Suppressor macrophage (primary cell): ENCODE measurements at places on chromosomes 7 and 10.

DNA sequence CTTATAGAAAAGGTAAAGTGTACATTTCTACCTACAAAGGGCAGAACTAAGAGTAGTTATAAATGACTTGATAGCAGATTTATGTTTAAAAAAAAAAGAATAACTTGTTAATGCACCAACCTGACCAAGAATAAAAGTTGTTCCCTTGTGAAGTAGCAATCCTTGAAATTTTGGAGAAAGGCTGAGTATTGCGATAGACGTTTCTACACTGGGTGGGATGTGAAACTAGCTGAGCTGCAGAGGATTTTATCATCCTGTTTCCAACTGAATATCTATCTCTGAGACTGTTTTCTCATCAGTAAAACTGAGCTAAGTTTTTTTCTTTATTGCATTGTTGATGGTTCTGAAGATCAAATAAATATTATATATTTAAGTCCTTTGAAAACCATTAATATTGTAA is 14.6 kb downstream of the MDFIC start:
- no peak for DNase-seq

GRCh38 chr7:116933465-116933864 is 19.8 kb upstream of the ST7 start:
- no peak for DNase-seq

- no peak for DNase-seq
Observed at GRCh38 chr7:150976529-150977381, 1.4 kb downstream of the KCNH2 start.

- peak; percentile 19 for DNase-seq
Observed at GRCh38 chr10:42781893-42782445, 626 bp upstream of the BMS1 start.

GRCh38 chr10:49827297-49827696 is 65.2 kb upstream of the OGDHL start:
- DNase-seq, result peak; percentile 50

- no peak for DNase-seq
Observed at GRCh38 chr7:157650801-157651200, 314.0 kb downstream of the DNAJB6 start.

DNA sequence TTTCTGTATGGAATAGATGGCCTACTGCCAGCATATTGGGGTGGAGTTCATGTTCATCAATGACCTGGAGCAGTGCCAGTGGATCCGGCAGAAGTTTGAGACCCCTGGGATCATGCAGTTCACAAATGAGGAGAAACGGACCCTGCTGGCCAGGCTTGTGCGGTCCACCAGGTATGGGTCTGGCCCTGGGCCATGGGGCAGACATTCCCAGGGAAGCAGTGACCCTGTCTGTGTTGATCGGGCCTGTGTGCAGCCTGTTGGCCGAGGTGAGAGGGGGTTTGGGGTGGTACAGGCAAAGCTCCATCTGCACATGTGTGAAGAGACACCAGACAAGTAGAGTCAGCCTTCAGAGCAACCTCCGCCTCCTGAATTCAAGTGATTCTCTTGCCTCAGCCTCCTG is 67.3 kb downstream of the OGDH start:
- DNase-seq, result no peak

DNA sequence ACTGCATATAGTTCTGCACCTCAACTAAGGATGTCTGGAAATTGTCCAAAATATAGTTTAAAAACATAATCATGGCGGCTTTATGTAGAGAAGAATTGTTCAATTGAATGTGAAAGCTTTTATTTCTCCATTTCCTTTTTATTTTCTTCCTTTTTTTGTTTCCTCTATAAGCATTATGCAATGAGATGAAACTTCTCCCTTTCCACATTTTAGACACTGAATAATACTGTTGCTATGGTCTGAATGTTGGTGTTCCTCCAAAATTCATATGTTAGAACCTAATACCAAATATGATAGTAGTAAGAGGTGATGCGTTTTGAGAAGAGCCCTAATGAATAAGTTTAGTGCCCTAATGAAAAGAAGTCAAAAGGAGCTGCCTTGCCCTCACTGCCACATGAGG is 175.0 kb downstream of the RNLS start:
- DNase-seq, result peak; percentile 61

- no peak for DNase-seq
Observed at GRCh38 chr7:109763611-109764010, 1193.9 kb downstream of the DNAJB9 start.

- DNase-seq, result peak; percentile 96
Observed at GRCh38 chr10:8053446-8054243, 843 bp upstream of the GATA3 start.

DNA sequence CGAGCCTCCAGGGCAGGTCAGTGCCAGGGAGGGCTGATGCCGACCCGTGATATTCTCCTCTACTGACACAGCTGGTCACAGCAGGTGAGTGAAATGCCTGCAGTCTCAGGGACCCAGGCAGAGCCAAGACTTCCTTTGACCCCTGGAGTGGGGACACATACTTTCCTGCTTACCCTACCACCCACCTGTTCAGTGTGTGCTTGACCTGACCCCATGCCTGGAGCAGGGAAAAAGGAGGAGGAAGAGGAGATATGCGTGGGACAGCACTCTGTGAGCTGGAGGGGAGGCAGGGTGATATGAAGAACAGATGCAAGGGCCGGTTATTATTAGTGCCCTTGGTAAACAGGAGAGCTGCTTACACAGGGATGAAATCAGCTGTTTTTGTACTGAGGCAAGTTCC is 40.8 kb upstream of the WIPF3 start:
- no peak for DNase-seq

DNA sequence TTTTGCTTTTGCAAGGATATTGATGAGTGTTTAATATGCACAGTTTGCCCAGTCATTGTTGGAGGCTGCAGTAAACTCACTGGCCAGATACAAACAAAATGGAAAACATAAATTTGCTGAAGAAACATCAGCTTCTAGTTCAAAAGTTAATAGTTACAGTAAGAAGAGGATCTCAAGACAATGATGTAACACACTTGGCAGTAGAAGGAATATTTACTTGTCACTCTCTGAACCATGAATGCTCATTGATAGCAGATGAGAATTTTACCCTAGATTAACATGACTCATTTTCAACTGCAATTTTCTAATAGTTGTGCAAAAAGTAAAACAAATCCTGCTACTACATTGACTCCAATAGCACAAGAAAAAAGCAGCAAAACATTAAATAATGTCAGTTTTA is 47.7 kb downstream of the VWC2 start:
- DNase-seq, result no peak

GRCh38 chr10:33363106-33363505 is 28.6 kb upstream of the NRP1 start:
- no peak for DNase-seq

GRCh38 chr7:151010307-151011096 is 13.8 kb downstream of the ATG9B start:
- DNase-seq, result peak; percentile 50

- DNase-seq, result peak; percentile 32
Observed at GRCh38 chr7:149245244-149245643, 5.8 kb downstream of the ZNF212 start.

DNA sequence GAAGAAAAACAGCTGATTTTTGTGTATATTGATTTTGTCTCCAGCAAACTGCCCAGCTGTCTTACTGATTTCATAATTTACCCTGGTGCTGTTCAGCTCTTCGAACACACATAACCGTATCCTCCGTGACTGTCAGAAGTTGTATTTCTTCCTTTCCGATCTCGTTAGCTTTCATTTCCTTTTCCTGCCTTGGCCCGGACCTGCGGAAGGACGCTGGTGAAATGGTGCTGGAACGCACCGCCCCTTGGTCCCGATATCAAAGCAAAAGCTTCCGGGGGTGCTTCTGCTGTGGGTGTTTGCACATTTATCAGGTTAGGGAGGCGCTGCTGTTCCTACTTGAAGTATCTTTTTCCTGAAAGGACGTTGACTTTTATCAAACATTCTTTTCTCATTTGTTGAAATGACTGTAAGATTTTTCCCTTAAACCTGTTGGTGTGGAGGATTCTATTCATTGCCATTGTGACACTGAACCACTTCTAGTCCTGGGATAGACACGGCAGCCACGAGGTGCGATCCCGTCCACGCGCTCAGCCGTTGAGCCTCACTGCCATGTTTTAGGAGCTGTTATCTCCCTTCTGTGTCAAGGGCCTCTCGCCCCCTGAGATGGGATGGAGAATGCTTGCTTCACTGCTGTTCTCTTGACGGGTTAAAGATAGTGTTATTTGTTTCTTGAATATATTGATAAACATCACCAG is 72.6 kb downstream of the FOXL3 start:
- DNase-seq, result peak; percentile 35

DNA sequence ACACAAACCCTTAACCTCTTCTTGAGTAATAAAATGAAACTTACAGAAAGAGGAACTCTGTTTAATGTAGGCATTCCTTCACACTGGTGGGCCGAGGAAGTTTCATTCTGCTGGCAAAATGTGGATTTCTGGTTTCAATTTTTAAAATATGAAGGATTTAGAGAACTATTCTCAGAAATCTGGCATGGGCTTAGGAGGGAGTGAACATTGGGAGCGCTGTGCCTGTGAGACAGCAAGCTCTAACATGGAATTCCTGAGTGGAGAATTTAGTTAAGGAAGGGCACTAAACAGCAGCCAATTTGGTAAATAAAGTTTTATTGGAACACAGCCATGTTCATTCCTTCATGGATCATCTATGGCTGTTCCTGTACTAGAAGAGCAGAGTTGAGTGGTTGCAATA is 751.8 kb upstream of the IGFBP3 start:
- DNase-seq, result no peak

GRCh38 chr10:58746474-58747185 is 234.0 kb downstream of the BICC1 start:
- DNase-seq, result no peak

DNA sequence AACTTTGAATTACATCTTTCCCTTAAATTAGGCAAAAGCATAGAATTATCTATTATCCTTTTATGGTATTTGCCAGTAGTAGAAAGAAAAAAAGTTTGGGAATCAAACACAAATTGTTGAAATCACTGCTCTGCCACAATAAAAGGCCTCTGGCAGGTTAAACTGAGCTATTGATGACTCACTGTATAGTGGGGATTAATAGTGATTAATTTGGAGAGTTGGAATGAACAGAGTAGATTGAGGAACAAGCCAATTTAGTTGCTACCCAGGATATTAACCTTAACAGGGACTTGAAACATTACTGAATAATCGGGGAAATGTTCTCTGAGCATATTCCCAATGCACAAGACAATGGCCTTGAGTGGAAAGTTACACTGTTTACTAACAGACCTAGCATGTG is 33.1 kb downstream of the MASTL start:
- DNase-seq, result no peak

- no peak for DNase-seq
Observed at GRCh38 chr10:124727361-124727960, 16.7 kb downstream of the FAM53B start.

GRCh38 chr7:112254156-112254555 is 47.7 kb downstream of the ZNF277 start:
- no peak for DNase-seq

- peak; percentile 96 for DNase-seq
Observed at GRCh38 chr10:88792661-88793060, 9.9 kb upstream of the LIPM start.

GRCh38 chr10:68553599-68553998 is 6.5 kb upstream of the TET1 start:
- no peak for DNase-seq

GRCh38 chr10:79250259-79250658 is 97.0 kb upstream of the PPIF start:
- peak; percentile 94 for DNase-seq

DNA sequence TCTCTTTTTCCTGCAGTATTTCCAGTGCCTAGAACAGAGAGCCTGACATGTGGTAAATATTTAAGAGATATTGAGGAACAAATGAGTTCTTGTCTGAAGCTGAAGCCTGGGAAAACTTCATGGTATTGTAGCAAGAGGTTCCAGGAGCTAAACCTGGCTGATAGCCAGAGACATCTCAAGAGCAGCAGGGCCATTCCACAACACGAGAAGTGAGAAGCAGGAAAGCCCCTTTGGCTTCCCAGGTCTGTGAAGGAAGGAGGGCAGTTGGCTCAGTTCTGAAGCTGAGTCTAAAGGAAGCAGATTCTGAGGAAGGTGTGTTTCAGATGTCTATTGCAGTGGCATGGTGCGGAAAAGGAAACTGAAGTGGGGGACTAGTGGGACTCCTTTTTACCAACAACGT is 63.8 kb upstream of the FAM204A start:
- DNase-seq, result no peak

DNA sequence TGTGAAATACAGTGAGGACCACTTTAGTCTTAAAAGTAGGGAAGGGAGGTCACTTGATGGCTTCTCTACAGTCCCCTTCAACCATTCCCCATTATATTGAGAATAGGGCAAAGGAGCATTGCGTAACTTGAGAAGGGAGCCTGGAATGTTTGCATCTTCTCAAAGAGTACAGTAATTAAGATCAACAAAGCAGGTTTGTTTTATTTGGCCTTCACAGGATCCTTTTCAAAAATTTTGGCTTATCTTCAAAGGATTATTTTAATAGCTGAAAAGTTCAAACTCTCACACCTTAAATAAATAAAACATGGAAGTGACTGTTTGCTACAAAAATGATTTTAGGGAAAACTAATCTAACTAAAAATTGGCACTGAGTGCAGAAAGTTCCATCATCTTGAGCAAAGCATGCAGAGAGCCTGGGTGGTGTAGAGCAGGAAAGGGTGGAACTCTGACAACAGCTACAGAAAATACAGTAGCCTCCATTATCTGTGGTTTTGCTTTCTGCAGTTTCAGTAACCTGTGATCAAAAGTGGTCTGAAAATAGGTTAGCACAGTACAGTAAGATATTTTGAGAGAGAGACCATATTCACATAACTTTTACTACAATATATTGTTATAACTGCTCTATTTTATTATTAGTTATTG is 214.0 kb downstream of the MDFIC start:
- no peak for DNase-seq

DNA sequence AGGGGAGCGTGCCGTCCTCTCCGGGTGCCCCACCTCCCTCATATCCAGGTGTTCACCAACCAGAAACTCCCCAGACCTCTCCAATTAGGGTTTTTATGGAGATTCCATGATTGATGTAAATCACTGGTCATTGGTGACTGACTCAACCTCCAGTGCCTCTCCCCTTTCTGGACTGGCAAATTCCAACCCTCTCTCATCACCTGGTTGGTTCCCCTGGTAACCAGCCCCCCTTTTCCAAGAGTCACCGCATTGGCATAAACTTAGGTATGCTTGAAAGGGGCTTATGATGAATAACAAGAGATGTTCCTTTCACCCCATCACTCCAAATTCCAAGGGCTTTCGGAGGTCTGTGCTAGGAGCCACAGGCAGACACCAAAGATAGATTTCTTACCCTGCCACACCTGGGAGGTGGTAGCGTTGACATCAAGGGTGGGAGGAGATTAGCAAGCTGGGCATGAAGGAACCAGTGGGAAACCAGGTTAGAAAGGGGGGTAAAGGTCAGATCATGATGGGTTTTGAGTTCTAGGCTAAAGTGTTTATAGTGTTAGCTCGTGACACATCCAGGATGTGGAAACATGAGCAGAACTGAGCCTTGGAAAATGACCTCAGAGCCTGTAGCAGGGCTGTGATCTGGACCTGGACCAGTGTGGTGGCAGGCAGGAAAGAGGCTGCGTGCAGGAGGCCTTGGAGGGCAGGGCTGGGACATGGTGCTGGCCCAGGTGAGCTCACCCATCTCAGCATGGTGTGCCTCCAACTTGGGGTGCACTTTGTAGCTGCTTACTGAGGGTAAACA is 45.1 kb downstream of the CAMK1D start:
- DNase-seq, result no peak

- DNase-seq, result peak; percentile 61
Observed at GRCh38 chr7:158863611-158864506, 7.5 kb downstream of the DYNC2I1 start.
